RWPE2 (cell line): ENCODE measurements at places on chromosomes 1 and 21.

GRCh38 chr1:235624721-235625333, 24.8 kb downstream of the GNG4 start:
- no peaks in the 10 kb centered on the region for H3K4me1 ChIP-seq
- H3K36me3 ChIP-seq, result no peaks in the 10 kb centered on the region
- H3K27me3 ChIP-seq, result no peaks in the 10 kb centered on the region
- DNase-seq, result no peak
- no peak overlapping the region for H3K4me3 ChIP-seq
- H3K27ac ChIP-seq, result no peak overlapping the region

- no peak within 1 kb of the TSS for H3K27ac ChIP-seq
- no peaks in the 10 kb centered on the region for H3K4me1 ChIP-seq
- no peaks in the 10 kb centered on the region for H3K27me3 ChIP-seq
- no peak within 1 kb of the TSS for H3K4me3 ChIP-seq
- no peaks in the 10 kb centered on the region for H3K36me3 ChIP-seq
These were observed at the start of gene HMGCS2 for GRCh38 chr1:119768778-119769177. TSS of gene HMGCS2 (minus strand) at chr1:119768905. CDS start at chr1:119768844, 61 bp downstream.

- H3K4me3 ChIP-seq, result no peak overlapping the region
- H3K27me3 ChIP-seq, result no peaks in the 10 kb centered on the region
- H3K27ac ChIP-seq, result no peak overlapping the region
- no peaks in the 10 kb centered on the region for H3K4me1 ChIP-seq
These were observed 3.2 kb downstream of the CDKN2C start for GRCh38 chr1:50973255-50973654.

DNA sequence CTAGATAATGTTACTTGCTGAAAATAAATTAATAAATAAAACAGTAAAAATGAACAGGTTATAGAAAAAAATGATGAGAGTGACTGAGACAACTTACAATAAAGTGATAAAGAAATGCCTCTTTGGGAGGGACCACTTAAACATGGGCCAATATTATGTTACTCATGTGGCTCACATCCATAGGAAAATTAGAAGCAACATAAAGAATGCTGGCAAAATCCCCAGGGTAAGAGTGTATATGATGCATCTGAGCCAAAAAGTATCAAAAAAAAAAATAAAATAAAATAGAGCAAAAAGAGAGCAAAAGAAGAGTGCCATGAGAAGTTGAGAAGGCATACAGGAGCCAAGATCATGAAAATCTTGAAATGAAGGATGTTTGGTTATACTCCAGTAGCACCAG, 818.0 kb downstream of the LTN1 start:
- H3K27me3 ChIP-seq, result no peaks in the 10 kb centered on the region
- no peaks in the 10 kb centered on the region for H3K4me1 ChIP-seq
- no peak overlapping the region for H3K27ac ChIP-seq

DNA sequence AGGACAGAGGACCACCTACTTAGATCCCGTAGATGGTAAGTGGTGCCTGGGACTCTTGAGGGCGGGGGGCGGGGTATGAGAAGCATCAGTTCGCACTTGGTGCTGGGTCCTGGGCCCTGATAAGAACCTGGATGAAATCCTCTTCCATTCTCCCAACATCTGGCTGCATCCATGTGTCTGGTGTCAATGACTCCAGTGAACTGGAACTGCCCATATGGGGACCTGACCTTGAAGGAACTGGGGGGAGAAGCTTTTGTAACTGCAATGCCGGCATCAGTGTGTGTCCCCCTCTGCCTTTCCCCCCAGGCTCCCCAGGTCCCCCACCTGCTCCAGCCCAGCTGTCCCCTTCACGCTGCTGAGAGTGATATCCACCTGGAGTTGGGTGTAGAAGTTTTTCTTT, 49.7 kb upstream of the EPB41 start:
- H3K27me3 ChIP-seq, result no peaks in the 10 kb centered on the region
- H3K4me1 ChIP-seq, result no peaks in the 10 kb centered on the region
- no peak overlapping the region for H3K4me3 ChIP-seq
- no peaks in the 10 kb centered on the region for H3K36me3 ChIP-seq

DNA sequence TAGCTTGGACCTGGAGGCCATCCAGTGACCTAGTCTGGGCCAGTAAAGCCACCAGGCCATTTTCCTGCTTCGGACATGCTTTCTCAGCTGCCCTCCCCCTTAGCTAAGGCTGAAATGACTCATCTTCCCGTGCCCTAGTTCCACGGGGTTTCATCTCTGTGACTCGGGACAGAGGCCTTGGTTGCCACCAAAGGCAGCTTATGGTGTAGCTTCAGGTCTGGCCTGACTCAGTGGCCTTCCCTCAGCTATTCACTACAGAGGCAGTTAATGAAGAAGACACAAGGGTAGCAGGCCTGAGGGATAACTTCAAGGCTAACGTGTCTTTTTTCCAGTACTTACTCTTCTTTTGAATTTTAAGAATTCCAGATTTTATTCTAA, 82.4 kb downstream of the PBX1 start:
- H3K27me3 ChIP-seq, result no peaks in the 10 kb centered on the region
- H3K36me3 ChIP-seq, result no peaks in the 10 kb centered on the region
- no peak overlapping the region for H3K27ac ChIP-seq
- peaks cover 11% of the 10 kb centered on the region for H3K4me1 ChIP-seq
- no peak for DNase-seq

GRCh38 chr1:19715334-19716203, 50.9 kb downstream of the HTR6 start:
- H3K4me3 ChIP-seq, result no peak overlapping the region
- H3K4me1 ChIP-seq, result no peaks in the 10 kb centered on the region
- H3K36me3 ChIP-seq, result no peaks in the 10 kb centered on the region
- H3K27ac ChIP-seq, result no peak overlapping the region
- peak; percentile 85 for DNase-seq

GRCh38 chr21:46411691-46412090, 47.0 kb upstream of the DIP2A start:
- H3K4me1 ChIP-seq, result peaks cover 3% of the 10 kb centered on the region
- no peak overlapping the region for H3K4me3 ChIP-seq
- H3K36me3 ChIP-seq, result peaks cover 38% of the 10 kb centered on the region

GRCh38 chr1:153617663-153618062, 1.5 kb upstream of the S100A14 start:
- H3K36me3 ChIP-seq, result peaks cover 40% of the 10 kb centered on the region
- H3K4me1 ChIP-seq, result peaks cover 23% of the 10 kb centered on the region
- no peak overlapping the region for H3K4me3 ChIP-seq
- H3K27me3 ChIP-seq, result no peaks in the 10 kb centered on the region
- H3K27ac ChIP-seq, result peak overlapping the region; percentile 98
- DNase-seq, result peak; percentile 77

DNA sequence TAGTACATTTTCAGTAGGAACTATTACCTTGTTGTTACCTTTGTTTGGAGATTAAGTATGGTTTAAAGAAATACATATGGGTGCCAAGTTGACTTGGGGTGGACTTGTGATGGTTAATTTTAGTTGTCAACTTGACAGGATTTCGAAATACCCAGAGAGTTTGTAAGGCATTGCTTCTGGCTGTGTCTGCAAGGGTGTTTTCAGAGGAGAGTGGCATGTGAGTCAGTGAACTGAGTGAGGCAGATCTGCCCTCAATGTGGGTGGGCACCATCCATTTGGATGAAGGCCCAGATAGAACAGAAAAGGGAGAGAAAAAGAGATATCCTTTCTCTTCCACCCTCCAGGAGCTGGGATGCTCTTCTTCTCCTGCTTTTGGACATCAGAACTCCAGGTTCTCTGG, 315.5 kb downstream of the GPATCH2 start:
- H3K27me3 ChIP-seq, result no peaks in the 10 kb centered on the region
- H3K4me1 ChIP-seq, result no peaks in the 10 kb centered on the region
- DNase-seq, result no peak
- H3K36me3 ChIP-seq, result no peaks in the 10 kb centered on the region
- no peak overlapping the region for H3K4me3 ChIP-seq
